ENCODE measurements at places on chromosomes 1 and 21. TPM values are rescaled to one million over a fixed set of nuclear protein-coding genes. Genes with fewer than 3 reads are reported as not detected.

The DDR2 gene
- polyA plus RNA-seq = 11.1 TPM

The LRIF1 gene
- polyA plus RNA-seq = 16.5 TPM

The CRTC2 gene
- 35.2 TPM for polyA plus RNA-seq

The XCL1 gene
- not detected for polyA plus RNA-seq

The AQP10 gene
- not detected for polyA plus RNA-seq

The GNG12 gene
- 64.6 TPM for polyA plus RNA-seq

The G0S2 gene
- 6.0 TPM for polyA plus RNA-seq

Measured in spinal cord (tissue), 10 donors.